ENCODE measurements at places on chromosomes 2 and 18.

GRCh38 chr2:194260185-194260584 is 1396.8 kb upstream of the SLC39A10 start:
- DNase-seq: no peak

DNA sequence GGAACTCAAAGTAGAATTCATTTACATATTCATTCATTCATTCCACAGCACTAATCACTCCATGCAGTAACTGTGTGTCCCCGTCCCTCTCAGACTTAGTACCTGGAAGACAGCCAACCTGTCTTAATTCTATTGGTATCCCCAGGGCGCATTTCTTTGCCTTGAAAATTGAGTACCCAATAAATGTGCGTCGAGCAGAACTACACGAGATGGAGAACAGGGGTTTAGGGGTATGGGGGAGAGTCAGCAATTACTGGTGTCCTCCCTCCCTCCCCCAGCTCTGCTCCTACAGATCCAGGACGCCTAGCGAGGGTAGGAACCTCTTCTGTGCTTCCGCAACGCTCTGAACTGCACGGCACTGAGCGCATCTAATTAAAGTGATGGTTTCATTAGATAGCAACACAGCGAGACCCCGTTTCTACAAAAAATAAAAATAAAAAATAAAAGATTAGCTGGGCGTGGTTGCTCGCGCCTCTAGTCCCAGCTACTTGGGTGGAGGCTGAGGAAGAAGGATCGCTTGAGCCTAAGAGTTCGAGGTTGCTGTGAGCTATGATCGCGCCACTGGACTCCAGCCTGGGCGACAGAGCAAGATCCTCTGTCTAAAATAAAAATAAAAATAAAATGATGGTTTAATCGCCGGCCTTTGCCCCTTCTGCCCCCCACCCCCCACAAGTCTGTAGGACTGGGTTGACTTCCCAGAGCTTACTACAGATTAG is 614 bp upstream of the FKBP1B start:
- no peak for DNase-seq

DNA sequence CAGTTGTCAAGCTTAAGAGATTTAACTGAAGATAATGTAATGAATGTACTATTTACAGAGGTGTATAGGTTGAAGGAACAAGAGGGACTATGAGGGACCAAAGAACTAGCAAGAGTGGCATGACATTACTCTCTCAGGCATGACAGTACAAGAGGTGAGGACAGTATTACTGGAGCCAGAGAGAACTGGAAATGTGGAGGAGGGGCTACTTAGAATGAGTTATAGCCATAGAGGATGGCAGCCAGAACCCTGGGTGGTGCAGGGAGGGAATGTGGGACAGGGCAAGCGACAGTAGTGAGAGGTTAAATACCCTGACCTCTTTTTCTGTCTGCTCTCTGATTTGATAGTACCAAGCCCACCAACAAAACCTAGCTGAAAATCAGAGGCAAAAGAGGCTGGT is 122.6 kb upstream of the UGP2 start:
- DNase-seq: no peak

DNA sequence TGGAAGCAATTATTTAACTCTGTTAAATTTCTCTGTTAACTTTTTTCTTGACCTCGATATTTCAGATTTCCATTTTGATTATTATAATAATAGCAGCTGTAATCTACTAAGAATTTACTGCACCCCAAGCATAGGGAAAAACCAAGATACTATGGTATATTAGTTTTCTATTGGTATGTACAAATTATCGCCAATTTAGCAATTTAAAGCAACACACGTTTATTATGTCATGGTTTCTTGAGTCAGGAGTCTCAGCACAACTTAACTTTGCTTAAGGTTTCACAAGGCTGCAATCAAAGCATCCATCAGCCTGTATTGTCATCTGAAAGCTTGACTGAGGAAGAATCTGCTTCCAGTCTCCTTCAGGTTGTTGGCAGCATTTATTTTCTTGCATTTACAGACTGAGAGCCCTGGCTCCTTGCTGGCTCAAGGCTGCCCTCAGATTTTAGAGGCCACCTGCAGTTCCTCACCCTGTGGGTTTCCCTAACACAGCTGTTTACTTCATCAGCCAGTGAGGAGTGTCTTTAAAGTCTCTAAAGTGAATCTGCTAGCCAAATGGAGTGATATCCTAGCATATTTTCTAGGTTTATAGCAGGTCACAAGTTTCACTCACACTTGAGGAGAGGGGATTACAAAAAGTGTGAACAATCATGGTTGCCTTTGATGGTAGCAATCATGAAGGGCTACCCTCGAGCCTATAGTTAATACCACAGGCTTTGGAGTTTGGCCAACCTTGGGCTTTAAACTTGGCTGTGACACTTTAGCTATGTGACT is 4.4 kb upstream of the VPS54 start:
- DNase-seq: no peak

GRCh38 chr2:70959851-70960832 is 18.3 kb upstream of the ANKRD53 start:
- DNase-seq: no peak

All from lower lobe of right lung (tissue), 2 donors.